ENCODE measurements at places on chromosomes 2 and 18. TPM values are rescaled to one million over a fixed set of nuclear protein-coding genes. Genes with fewer than 3 reads are reported as not detected.

DNA sequence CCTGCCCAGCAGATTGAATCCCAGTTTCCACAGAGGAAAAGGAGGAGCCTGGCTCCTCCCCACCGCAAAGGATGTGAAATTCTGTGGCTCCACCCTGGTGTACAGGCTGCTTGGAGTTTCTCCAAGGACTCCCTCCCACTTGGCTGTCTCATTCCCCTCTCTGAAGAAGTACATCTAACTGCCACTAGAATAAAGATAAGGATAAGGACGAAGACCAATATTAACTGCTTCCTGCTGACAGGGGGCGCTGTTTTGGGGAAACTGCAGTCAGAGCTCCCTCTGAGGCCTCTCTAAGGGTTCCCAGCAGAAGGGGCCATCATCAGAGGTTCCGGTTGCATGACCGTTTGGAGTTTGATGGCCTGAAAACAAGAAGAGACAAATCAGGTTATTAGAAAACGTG is 790.9 kb downstream of the CPS1 start:
- DNase-seq: no peak
- no peaks in the 10 kb centered on the region for H3K4me1 ChIP-seq
- no peak overlapping the region for H3K27ac ChIP-seq
- H3K36me3 ChIP-seq: no peaks in the 10 kb centered on the region

GRCh38 chr2:20614201-20615067 is 36.5 kb downstream of the HS1BP3 start:
- H3K27ac ChIP-seq: peak overlapping the region; percentile 99
- H3K4me3 ChIP-seq: no peak overlapping the region
- H3K4me1 ChIP-seq: peaks cover 40% of the 10 kb centered on the region
- no peak for DNase-seq
- H3K27me3 ChIP-seq: no peaks in the 10 kb centered on the region

DNA sequence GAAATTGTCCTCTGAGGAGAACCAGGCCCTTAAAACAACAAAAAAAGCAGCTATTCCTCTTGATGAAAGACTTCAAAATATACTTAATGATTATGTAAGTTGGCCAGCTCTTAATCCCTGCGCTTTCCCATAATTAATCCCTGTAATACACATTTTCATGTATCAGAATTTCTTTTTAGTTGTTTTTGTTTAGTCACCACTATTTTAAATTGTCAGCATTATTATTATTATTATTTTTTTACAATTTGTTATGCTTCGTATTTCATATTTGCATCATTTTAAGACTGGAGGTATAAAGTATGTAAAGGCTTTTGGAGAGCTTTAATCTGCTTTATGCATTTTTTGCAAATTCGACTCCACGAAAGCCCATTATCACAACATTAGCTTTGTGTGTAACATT is 152.9 kb downstream of the ACOXL start:
- no peak overlapping the region for H3K4me3 ChIP-seq
- H3K27me3 ChIP-seq: no peaks in the 10 kb centered on the region
- no peak overlapping the region for H3K27ac ChIP-seq
- no peak for DNase-seq

- no peaks in the 10 kb centered on the region for H3K4me1 ChIP-seq
- peak overlapping the region; percentile 41 for H3K4me3 ChIP-seq
- no peaks in the 10 kb centered on the region for H3K36me3 ChIP-seq
Observed at GRCh38 chr18:34039201-34039600, 185.5 kb downstream of the NOL4 start.

The UGT1A4 gene
- total RNA-seq: not detected

DNA sequence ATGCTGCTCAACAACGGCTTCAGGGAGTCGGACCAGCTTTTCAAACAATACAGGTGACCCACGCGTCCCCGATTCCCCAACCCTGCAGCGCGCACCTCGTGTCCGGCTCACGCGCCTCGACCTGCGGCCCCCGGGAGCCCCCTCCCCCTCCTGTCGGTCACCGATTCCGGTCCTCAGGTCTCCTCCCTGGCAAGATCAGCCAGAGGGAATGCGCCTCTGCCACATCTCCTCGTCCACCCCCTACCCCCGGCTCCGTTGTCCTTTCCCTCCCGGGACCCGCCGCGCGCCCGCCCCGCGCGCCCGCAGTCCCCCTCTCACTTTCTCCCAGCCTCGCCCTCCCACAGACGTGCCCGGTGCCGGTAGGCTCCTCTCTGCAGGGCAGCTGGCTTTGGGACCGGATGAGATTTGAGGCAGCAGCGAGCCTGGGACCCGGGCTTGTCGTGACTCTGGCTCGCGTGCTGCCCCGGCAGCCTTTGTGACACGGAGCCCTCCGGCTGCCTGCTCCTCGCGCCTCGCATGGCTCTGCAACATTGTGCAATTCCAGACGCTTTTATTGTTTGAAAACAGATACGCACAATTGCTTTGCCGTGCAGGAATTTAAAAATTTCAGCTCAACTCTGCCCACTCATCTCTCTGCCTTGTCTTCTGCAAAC is 558 bp downstream of the TTC39C start:
- no peaks in the 10 kb centered on the region for H3K36me3 ChIP-seq
- H3K4me1 ChIP-seq: peaks cover 13% of the 10 kb centered on the region
- DNase-seq: no peak
- H3K27ac ChIP-seq: peak overlapping the region; percentile 70
- H3K27me3 ChIP-seq: no peaks in the 10 kb centered on the region

DNA sequence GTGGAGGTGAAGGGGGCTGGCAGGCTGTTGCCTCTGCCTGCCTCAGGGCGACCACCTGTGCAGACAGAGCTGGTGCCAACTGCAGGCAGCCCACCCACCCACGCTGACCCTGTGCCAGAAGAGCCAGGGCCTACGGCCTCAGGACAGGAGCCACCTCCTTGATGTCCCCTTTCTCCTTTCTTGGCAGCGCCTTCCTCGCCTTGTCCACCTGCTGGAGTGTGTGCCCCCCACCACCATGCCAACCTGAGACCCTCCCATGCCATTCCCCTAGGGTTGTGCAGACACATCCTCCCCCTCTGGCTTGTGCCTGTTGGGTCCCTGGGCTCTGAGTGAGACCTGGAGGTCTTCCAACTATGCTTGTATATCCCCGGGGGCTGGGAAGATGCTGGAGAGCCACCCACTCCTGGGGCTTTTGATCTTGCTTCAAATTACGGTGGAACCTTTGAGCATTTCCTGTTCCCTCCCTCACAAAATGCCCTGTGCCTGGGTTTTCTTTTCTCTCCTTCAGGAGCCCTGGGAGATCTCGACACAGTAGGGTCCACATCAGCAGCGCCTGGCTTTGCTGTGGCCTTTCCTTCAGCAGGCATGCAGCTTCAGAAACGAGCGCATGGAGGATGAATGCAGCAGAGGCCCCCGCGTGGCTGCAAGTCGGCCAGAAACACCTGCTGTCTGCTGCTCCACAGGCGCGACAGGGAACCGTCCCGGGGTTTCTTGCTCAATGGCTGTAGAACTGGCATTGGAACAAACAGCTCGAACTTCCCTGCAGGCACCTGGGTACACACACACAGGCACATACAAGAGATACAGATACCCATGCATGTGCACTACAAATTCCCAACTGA is 65.9 kb upstream of the SH3RF3 start:
- H3K36me3 ChIP-seq: no peaks in the 10 kb centered on the region
- no peak overlapping the region for H3K4me3 ChIP-seq
- no peaks in the 10 kb centered on the region for H3K4me1 ChIP-seq
- H3K27ac ChIP-seq: no peak overlapping the region
- H3K27me3 ChIP-seq: no peaks in the 10 kb centered on the region

- DNase-seq: no peak
- H3K4me1 ChIP-seq: no peaks in the 10 kb centered on the region
- no peaks in the 10 kb centered on the region for H3K27me3 ChIP-seq
- no peak overlapping the region for H3K4me3 ChIP-seq
- no peak overlapping the region for H3K27ac ChIP-seq
- no peaks in the 10 kb centered on the region for H3K36me3 ChIP-seq
Observed at GRCh38 chr2:70779911-70780545, 10.4 kb downstream of the FIGLA start.

The ITPRIPL1 gene
- total RNA-seq: 1.6 TPM

DNA sequence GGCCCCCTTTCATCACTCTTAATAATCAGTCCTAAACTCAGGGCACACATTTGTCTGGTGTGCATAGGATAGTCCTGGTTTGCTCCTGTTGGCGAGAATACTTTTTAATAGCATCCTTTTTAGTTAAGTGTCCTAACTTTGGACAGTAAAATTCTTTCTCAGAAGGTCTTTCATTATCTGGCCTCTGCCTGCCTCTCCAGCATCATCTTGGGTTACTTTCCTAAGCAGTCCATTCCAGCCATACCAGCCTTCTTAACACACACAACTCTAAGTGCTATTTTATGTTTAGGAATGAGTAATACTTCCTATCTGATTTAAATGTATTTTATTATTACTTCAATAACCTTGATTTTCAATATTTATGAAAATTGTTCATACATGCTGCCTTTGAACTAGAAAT is 151.0 kb downstream of the ACOXL start:
- H3K4me1 ChIP-seq: no peaks in the 10 kb centered on the region
- no peak overlapping the region for H3K4me3 ChIP-seq
- H3K36me3 ChIP-seq: no peaks in the 10 kb centered on the region
- no peaks in the 10 kb centered on the region for H3K27me3 ChIP-seq
- no peak overlapping the region for H3K27ac ChIP-seq

The CDK15 gene
- total RNA-seq: 8.3 TPM

DNA sequence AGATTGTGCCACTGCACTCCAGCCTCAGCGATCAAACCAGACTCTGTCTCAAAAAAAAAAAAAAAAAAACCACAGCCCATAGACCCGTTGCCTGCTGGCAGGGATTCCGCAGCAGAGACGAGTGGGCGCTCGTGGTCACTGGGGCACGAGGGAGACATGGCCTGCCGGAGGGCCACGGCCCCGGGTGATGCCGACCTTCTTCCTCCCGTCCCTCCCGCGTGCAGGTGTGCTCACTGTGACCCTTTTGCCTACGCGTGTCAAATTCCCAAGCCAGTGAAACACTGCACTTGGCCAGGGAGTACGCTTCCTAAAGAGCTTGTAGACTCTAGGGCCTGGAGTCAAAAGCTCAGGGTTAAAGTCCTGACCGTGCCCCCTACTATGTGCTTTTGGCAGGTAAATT is 397.6 kb upstream of the MYT1L start:
- DNase-seq: no peak
- H3K4me1 ChIP-seq: no peaks in the 10 kb centered on the region
- no peaks in the 10 kb centered on the region for H3K27me3 ChIP-seq
- no peak overlapping the region for H3K4me3 ChIP-seq
- no peaks in the 10 kb centered on the region for H3K36me3 ChIP-seq

DNA sequence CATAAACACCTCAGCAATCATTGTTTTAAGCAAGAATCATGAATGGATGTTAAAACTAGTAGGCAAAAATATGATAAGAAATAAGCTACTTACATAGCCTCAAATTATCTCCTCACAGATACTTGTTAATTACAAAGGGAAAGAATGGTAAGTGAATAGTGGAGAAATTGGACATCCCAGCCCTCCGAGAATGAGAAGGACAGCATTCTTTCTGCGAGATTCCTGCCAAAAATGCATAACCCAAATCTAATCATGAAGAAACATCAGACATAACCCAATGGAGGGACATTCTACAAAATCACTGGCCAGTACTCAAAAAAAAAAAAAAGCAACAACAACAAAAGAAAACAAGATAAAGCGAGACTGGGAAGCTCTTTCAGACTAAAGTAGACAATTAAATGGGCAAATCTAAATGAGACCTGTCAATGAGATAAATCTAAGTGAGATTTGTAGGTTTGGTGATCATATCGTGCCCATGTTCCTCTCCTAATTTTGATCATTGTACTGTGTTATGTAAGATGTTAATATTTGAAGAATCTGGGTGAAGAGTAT is 57.9 kb upstream of the GLI2 start:
- H3K4me3 ChIP-seq: no peak overlapping the region
- H3K27ac ChIP-seq: no peak overlapping the region
- no peaks in the 10 kb centered on the region for H3K4me1 ChIP-seq
- DNase-seq: no peak
- no peaks in the 10 kb centered on the region for H3K36me3 ChIP-seq
- no peaks in the 10 kb centered on the region for H3K27me3 ChIP-seq

The ACMSD gene
- not detected for total RNA-seq

GRCh38 chr18:63016270-63016669 is 300.9 kb downstream of the PHLPP1 start:
- no peaks in the 10 kb centered on the region for H3K27me3 ChIP-seq
- H3K36me3 ChIP-seq: no peaks in the 10 kb centered on the region
- H3K4me3 ChIP-seq: no peak overlapping the region
- DNase-seq: no peak
- no peak overlapping the region for H3K27ac ChIP-seq

The KCNIP3 gene
- total RNA-seq: 12.5 TPM

The ASAP2 gene
- total RNA-seq: 102 TPM

The EML6 gene
- total RNA-seq: 0.81 TPM

DNA sequence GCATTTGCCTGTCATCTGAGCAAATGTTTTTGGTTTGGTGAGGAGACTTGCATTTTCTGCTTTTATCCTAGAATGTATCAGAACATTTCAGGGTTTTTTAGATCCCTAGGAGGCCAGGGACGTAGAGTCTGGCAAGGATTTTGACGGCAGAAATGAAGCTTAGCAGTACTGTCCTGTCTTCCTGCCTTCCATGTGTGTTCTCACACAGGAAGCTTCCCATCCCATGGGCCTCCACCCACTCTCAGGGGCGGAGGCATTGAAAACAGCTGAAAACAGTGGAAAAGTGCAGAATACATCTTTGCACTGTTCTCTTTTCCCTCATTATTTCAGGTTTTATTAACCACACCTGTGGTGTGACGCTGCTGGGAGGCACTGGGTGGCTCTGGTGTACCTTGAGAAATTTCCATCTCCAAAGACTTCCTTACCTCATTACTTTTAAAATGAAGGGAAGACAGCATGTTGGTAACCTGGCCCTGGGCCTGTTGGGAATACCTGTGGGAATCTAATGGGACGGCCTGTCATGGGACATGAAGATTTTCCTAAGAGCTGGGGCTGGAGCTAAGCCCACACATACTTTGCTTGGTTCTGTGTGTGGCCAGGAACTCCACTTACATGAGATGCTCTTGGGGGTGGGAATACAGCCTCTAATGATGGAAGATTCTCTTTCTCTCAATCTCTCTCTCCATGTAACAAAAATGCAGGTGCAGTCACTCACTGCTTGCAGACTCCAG is 20.5 kb downstream of the PCARE start:
- H3K27me3 ChIP-seq: no peaks in the 10 kb centered on the region
- no peaks in the 10 kb centered on the region for H3K4me1 ChIP-seq
- no peaks in the 10 kb centered on the region for H3K36me3 ChIP-seq
- H3K27ac ChIP-seq: no peak overlapping the region

DNA sequence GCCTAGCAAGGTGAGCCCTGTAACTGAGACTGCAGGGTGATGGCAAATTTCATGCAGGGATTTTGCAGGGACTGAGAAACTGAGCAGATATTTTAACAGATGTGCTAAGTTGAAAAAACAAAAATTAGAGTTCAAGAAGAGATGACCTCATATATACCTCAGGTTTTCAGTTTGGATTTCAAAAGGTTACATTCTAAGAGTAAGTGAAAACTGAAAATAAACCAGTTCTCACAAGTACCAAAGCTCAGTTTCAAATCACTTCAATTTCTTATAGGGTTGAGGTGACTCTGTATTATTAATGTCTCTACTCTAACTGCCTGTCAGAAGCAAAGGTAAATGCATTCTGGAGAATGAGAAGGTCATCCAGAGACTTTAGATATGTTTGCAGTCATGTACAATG is 237.4 kb upstream of the VRK2 start:
- DNase-seq: no peak
- H3K4me1 ChIP-seq: no peaks in the 10 kb centered on the region
- no peak overlapping the region for H3K4me3 ChIP-seq
- no peaks in the 10 kb centered on the region for H3K27me3 ChIP-seq
- no peak overlapping the region for H3K27ac ChIP-seq
